ENCODE measurements at places on chromosomes 12 and 14. TPM values are rescaled to one million over a fixed set of nuclear protein-coding genes. Genes with fewer than 3 reads are reported as not detected.

FOXN4 gene
- total RNA-seq, result not detected

TAS2R42 gene
- total RNA-seq, result not detected

CCDC38 gene
- not detected for total RNA-seq

FERMT2 gene
- 162 TPM for total RNA-seq

KLRB1 gene
- total RNA-seq, result 0.30 TPM

KLRC4 gene
- total RNA-seq, result 3.2 TPM

- DNase-seq, result peak; percentile 2
Measured at GRCh38 chr12:42281278-42281677, 43.2 kb upstream of the YAF2 start.

GRCh38 chr14:96130854-96131253 is 73.8 kb upstream of the BDKRB2 start:
- no peak for DNase-seq

DNA sequence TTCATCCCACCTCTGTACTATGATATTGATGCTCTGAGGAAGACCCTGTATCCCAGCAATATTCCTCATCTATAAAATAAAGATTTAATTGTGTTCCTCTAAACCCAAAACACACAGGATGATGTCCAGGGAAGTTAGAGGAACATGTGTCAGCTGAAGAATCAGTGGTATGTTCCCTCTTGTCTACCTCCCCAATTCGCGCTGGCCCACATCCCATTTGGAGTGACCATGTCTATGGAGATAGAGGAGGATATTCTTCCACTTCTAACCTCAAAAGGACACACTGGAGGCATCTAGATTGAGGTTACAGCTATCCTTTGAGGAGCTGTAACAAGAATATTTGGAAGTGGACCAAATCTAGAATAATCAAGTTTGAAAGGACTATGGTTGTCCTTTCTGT is 1.3 kb upstream of the APOLD1 start:
- no peak for DNase-seq

DNA sequence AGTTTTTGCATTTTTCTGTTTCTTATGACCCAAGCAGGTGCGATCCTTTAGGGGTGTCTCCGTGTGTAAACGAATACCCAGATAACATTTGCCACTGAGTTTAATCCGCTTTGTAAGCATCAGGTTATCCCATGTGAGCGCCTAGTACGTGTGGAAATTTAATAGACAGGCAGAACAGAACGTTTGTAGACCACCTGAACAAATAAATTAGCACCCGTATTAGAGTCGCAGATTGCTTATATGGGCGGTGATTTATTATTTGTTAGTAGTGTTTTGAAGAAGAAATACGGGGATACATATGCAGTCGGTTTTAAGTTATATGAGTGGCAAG is 325 bp downstream of the C12orf60 start:
- no peak for DNase-seq

- no peak for DNase-seq
Measured at GRCh38 chr12:12549426-12549825, 13.2 kb downstream of the DUSP16 start.

DNA sequence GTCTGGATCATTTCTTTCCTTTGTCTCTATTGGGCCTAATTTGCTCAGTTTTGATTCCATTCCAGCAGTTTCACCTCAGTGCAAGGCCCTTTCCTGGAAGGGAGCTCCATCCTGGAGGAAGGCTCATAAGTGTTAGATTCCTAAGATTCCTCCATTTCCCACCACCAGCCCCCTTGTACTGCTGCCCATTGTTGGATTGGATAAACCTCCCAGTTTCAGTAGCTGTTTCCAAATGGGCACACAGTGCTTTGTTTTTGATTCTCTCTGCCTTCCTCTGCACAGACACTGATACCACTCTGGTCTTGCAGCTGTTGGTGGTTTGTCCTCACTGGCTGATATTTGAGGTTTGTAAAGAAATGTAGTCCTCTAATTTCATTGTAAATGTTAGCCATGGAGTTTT is 158.9 kb downstream of the SLC15A5 start:
- DNase-seq, result no peak

GRCh38 chr14:31893221-31893757 is 183.8 kb upstream of the ARHGAP5 start:
- peak; percentile 80 for DNase-seq

- no peak for DNase-seq
Measured at GRCh38 chr14:104121142-104121541, 17.2 kb upstream of the KIF26A start.

DNA sequence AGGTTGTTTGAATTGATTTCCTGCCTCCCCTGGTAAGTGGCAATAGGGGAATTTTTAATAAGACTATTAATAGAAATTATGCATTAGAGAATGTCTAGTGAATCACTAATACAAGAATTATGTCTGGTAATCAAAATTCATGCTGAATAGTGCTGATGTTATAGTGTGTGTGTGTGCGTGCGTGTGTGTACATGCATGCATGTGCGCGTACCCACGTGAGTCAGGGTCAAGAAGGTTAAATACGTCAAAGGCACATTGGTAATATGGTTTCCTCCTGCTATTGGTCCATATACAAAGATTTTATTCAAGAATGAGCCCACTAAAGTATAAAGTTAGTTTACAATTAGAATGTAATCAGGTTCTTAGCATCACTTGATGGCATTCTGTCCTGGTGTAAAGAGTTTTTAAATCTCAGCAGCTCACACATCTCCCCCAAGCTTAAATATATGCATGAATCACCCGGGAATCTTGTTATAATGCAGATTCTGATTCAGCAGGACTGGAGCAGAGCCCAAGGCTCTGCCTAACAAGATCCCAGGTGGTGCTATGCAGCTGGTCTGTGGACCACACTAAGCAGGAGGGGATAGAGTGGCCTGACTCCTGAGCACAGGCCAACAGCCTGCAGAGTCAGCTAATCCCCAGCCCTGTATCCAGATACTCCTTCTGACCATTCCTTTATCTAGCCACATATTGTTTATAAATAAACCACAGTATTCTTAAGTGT is 43.9 kb downstream of the TTC9 start:
- no peak for DNase-seq

DNA sequence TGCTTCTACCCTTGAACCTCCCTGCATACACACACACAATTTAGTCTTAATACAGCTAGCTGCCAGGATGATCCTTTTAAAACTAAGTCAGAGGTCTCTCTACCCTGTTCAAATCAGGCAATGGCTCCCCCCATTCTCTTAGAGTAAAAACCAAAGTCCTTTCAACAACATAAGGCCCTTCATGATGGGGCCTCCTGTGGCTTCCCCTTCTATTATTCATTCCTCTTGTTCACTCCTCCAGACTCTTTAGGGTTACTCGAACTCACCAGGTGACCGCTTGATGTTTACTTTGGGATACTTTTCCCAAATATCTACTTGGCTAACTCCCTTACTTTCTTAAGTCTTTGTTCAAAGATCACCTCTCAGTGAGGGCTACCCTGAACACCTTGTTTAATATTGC is 30.4 kb downstream of the DENND5B start:
- no peak for DNase-seq

Measured in spinal cord (tissue), 10 donors.